B cell (primary cell): ENCODE measurements at places on chromosomes 16 and 17. TPM values are rescaled to one million over a fixed set of nuclear protein-coding genes. Genes with fewer than 3 reads are reported as not detected.

Gene ATP2C2
- not detected in 2 replicates for total RNA-seq

Gene TMEM100
- not detected in 2 replicates for total RNA-seq

Gene SLC9A5
- 1.7 and 2.4 TPM in 2 replicates for total RNA-seq

GRCh38 chr17:22459953-22460350, 767.6 kb downstream of the KCNJ18 start:
- no peak for DNase-seq

DNA sequence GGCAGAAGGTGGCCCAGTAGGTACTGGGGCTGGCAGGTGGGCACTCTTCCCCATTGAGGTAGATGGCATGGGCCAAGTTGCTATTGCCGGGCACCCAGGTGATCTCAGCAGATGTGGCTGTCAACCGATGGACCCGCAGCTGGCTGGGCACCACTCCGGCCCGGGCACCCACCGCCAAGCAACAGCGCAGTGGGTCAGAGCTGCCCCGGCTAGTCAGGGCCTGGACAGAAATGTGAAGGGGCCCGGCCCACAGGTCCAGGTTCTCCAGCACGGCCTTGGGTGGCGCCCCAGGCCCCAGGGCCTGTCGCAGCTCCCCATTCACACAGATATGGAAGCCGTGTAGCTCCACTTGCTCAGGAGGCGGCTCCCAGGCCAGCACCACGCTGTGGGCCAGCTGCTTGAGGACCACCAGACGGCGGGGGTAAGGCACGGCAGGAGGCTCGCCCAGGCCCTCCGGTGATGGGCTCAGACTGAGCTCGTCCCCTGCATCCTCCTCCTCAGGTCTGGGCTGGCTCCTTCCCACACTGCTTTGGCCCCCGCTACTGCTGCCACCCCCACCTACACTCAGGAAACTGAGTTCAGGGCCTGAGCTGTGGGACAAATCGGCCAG, 16.5 kb downstream of the TSPOAP1 start:
- DNase-seq: peak; percentile 7
